Stimulated activated naive CD8-positive, alpha-beta T cell treated with anti-CD3 and anti-CD28 coated beads, Interleukin-15, amount 100 ng/mL, for 72 hours (primary cell): ENCODE measurements at places on chromosomes 1 and 21.

- DNase-seq = no peak
Observed at GRCh38 chr1:48687282-48688045, 89.2 kb downstream of the BEND5 start.

GRCh38 chr1:95742591-95743089 lies 508.6 kb downstream of the RWDD3 start:
- DNase-seq = no peak

GRCh38 chr1:106688446-106688845 lies 368.0 kb upstream of the PRMT6 start:
- no peak for DNase-seq

DNA sequence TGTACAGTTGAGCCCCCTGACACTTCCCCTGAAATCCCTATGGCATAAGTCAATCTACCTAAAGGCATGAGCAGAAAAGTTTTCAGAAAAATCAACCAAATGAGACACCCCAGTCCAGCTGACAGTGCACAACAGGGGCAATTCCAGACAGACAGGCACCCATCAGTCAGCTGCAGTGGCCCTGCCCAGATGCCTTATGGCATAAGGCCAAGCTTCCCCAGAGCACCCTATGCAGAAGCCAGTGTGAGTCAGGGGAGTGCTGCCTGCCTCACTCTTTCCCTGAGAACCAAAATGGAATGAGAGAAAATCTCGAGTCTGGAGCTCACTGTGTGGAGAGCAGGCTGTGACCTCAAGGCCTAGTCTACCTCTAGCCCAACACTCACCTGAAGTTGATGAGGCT lies 38.1 kb downstream of the MRAP start:
- DNase-seq = no peak

DNA sequence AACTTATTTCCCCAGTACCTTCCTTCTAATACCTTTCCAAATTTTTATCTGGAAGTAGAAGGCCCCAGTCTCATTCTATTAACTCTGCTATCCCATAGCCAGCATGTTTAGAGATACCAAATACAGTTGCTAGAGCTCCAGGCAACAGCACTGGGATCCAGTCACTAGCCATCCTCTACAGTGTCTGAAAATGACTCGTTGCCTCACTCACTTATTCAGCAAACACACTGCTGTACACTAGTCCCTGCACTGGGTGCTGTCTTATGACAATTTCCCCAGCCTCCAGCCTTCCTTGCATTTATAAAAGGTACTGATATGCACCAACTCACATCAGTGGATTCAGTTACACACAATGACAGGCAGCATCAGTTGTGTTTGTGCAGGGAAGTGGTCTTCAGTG lies 179.0 kb downstream of the DSCAM start:
- DNase-seq = no peak

DNA sequence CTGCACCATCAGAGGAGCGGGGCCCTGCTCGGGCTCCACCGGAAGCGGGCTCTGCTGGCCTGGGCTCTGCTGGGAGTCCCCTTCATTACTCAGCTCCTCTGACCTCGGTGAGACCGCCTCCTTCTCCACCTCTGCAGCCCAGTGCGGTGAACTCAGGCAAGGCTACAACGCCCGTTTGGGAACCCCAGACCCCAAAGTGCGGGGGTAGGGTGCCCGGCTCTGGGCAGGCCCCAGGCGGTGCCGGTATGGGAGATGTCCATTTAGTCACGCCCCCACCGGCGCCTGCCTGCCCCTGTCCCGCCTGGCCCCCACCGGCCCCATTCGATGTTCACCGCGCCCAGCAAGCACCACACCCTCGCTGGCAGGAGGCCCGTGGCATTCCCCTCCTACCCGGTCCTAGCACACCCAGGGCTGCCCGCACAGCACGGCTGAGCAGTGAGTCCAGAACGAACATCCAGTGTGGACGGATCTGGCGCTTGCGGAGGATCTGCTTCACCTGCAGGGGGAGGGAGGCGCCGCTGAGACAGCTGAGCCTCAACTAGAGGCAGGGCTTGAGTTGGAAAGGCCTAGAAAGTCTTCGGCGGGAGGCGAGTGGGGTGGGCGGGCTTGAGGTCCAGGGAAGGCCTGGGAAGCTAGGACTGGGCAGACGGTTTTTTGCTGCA lies 10.0 kb downstream of the MAP3K6 start:
- no peak for DNase-seq

DNA sequence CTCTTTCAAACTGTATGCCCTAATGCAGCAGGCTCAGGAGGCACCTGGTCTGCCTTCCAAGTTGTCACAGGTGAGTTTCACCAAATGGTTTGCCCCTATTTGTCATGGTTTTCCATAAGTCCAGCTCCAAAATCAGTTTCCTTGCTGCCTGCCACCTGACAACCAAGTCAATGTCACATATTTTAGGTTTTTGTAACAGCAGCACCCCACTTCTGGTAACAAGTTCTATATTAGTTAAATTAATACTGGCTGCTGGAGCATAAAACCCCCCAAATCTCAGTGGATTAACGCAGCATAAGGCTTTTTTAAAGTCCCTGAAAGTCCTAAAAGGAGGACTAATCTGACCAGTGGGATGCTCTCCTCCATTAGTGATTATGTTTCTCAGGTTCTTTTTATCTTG lies 200.7 kb downstream of the RRAGC start:
- no peak for DNase-seq
